ENCODE measurements at places on chromosomes 5 and 9.

- DNase-seq, result no peak
Measured at GRCh38 chr9:134186471-134187109, 22.2 kb upstream of the RNU6ATAC start.

DNA sequence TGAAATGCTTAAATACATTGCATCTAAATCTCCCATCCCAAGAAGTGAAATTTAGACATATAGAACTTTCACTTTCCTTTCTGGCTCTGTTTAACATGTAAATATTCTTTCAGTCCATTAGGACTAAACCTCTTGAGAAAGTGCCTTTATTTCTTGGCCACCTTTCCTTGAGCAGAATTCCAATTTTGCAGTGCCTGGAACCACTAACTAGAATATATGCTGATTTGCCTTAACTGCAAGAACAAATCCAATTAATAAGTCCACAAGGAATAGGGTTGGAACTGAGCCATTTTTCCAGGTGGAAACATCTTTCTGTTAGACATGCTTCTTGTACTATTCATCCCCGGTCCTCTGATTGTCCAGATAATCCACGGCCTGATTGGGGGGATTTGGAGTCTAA is 478.0 kb downstream of the ENC1 start:
- no peak for DNase-seq

DNA sequence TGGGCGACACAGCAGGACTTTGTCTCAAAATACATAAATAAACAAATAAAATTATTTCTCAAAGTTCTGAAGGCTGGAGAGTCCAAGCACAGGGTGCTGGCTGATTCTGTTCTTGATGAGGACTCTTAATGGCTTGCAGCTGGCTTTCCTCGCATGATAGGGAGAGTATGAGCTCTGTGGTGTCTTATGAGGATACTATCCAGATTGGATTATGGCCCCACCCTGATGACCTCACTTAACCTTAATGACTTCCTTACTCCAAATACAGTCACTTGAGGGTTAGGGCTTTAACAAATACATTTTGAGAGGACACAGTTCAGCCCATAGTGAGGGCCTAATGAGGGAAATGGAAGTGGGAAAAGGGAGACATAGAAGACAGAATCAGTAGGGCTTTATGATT is 87.7 kb downstream of the FOCAD start:
- no peak for DNase-seq

DNA sequence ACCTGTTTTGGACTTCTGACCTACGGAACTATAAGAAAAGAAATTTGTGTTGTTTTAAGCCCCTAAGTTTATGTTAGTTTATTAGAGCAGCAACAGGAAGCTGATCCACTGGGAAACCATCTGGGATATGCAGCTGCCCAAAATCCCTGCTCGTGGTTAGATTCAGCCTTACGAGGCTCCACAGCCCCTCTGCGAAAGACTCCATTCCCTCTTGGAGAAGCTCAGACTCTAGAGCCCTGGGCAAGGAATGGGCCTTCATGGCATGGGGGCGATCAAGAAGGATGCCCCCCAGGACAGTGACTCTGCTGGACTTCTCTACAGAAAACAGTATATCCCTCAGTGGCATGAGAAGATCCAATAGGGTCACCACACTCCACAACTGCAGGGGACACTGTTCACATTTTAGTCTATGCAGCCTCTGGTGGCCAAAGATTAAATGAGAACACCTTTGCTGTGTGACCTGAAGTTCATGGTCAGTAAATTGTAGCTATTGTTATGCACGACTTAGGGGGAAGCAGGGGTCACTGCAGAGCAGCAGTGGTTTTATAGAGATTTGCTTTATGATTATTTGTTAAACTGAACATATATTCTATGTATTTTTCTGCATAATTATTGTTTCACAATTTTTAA is 21.1 kb downstream of the IRF1 start:
- no peak for DNase-seq

GRCh38 chr5:67090593-67090992 is 106.0 kb downstream of the CD180 start:
- no peak for DNase-seq

GRCh38 chr5:176802116-176802784 is 8.1 kb upstream of the UNC5A start:
- DNase-seq, result no peak

All from stimulated activated naive CD4-positive, alpha-beta T cell treated with Interleukin-2 at 50 U/mL for 16 hours (primary cell).